ENCODE measurements at places on chromosomes 5 and 9.
A peak's percentile ranks its signal among the peaks of the same experiment; 100 is the strongest.

GRCh38 chr9:81132796-81133195 is 556.6 kb downstream of the TLE1 start:
- peak; percentile 27 for DNase-seq

GRCh38 chr9:77305622-77306400 is 128.5 kb downstream of the VPS13A start:
- DNase-seq, result peak; percentile 26

- peak; percentile 89 for DNase-seq
Measured at GRCh38 chr5:177419046-177419445, 7.4 kb upstream of the GRK6 start.

- no peak for DNase-seq
Measured at GRCh38 chr9:109730228-109730627, 49.8 kb upstream of the PALM2AKAP2 start.

DNA sequence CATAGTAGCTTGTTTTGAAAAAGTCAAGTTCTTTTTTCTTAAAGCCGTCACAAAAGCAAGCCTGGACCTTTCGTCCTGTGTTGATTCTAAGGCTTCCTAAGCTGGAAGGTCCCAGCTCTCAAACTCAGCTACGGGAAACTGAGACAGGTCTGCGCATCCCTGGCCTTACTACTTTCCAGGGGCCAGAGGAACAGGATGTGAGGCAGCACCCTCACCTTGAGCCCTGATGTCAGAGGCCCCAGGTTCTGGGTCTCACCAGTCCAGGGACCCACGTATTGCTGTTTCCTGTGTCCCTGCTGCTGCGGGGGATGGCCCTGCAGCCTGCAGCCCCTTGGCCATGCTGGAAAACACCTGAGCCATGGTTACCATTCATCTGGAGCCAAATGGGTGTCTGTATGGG is 123.9 kb downstream of the COL23A1 start:
- DNase-seq, result no peak

- DNase-seq, result no peak
Measured at GRCh38 chr9:115759426-115759825, 394.2 kb upstream of the PAPPA start.

GRCh38 chr5:1974501-1975405 is 92.0 kb upstream of the IRX4 start:
- DNase-seq, result no peak

DNA sequence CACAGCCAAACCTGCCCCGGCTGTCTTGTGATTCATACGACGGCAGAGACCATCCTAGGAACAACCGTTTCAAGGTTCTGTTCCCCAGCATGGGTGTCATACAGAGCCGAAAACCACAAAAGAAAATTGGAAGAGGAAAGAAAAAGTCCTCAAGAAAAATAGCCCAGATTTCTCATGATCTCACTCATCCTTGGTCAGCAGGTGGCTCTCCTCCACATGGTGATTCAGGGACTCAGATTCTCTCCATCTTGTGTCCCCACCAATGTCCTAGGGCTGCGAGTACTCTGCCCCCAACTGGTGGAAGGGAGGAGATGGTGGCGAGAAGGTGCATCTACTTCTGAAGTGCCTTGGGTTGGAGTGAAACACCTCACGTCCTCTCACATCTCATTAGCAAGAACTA is 25.6 kb downstream of the PDZD2 start:
- peak; percentile 67 for DNase-seq

- no peak for DNase-seq
Measured at GRCh38 chr5:97714424-97714823, 531.4 kb upstream of the RIOK2 start.

GRCh38 chr9:122099271-122099869 is 6.3 kb upstream of the TTLL11 start:
- DNase-seq, result peak; percentile 80

- DNase-seq, result peak; percentile 99
Measured at GRCh38 chr5:113489299-113489698, 1.0 kb upstream of the MCC start.

DNA sequence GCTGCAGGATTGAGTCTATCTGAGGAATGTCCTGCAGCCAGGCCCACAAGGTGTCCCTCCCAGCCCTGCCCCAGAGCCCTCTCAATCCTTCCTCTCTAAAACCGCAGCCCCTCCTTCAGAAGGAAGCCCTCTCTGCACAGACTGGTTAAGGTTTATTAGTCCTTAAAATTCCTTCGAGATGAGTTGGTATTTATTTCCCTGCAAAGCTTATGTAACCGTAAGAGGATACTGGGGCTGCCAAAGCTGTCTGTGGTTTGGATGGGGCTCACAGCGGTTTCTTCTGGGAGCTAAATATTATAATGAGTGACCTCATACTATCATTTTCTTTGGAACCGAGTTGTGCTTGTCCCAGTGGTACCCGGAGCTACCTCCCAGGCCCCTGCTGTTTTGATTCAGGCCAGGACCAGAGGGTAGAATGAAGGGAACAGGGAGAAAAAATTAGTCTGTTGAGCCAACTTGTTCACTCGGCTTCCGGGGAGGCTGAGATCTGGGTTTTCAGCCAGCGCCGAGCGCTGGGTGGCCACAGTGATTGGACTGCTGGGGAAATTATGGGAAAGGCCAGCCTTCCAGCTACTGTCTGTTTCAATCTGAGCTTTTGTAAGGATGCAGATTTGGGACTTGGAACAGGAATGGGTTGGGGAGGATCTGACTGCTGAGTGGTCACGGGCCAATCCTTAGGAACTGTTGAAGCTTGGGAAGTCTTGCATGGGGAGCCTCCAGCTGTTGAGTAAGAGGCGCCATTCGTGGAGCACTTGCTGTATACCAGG is 107.5 kb downstream of the NDFIP1 start:
- peak; percentile 99 for DNase-seq

DNA sequence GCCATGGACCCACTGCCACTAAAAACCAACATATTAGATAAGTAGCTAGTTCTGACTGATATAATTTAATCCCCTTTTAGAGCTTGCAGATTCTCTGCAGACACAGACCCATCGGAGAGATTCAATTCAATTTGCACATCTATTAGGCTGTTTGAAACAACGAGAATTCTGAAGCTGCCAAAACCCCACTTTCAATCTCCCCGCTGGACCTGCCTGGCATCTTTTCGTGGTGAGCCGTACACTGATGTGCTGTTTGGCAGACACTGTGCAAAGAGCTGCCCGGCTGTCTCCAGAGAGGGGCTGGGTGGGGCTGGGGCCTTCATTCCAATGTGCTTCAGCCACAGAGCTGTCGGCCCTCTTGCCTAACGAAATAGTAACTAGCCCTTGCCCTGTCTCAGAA is 42.1 kb upstream of the FAM240B start:
- no peak for DNase-seq

DNA sequence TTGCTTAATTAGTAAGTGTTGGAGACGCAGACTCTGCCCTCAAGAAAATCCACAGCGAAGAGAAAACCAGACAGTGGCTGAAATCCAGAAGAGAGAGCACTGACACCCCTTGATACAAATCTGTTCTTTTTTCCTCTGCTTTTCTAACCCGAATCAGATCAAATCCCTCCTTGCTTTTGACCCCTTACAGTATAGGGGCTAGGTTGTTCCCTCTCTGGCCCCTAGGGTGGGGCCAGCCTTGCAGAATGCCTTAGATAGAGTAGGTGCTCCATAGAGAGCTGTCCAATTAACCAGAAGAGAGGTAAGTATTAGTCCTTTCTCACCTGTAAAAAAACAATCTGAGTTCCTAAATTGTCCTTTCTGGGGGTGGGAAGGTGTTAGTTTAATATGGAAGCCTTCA is 10.1 kb downstream of the C1QTNF2 start:
- no peak for DNase-seq

DNA sequence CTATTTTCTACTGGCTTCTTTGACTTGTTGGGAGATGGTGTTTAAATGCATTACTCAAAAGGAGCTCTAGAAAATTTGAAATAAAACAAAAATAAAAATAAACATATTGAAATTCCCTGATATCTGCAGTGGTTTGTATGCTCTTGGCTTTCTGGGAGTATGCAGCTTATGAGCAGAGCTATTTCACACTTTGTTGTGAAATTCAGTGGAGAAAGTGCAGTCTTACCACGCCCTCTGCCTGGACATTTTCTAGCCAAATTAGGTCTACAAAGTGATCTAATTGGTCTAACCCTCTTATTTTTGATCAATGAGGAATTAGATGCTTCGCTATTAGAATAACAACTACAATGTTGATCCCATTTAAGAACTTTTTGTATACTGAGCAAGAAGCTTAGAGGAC is 66.8 kb downstream of the INSYN2B start:
- no peak for DNase-seq
